T-cell (primary cell): ENCODE measurements at places on chromosomes 6 and 20. TPM values are rescaled to one million over a fixed set of nuclear protein-coding genes. Genes with fewer than 3 reads are reported as not detected.

- H3K27ac ChIP-seq, result no peak overlapping the region
- H3K4me1 ChIP-seq, result peaks cover 6% of the 10 kb centered on the region
- H3K27me3 ChIP-seq, result no peaks in the 10 kb centered on the region
Measured at GRCh38 chr6:134938896-134939295, 11.0 kb downstream of the ALDH8A1 start.

- peak; percentile 48 for DNase-seq
- H3K4me1 ChIP-seq, result peaks cover 15% of the 10 kb centered on the region
- H3K36me3 ChIP-seq, result peaks cover 17% of the 10 kb centered on the region
Measured at GRCh38 chr6:12163149-12163548, 127.0 kb upstream of the EDN1 start.

GRCh38 chr6:31357886-31358285 is 907 bp upstream of the HLA-B start:
- no peak overlapping the region for H3K4me3 ChIP-seq
- H3K27ac ChIP-seq, result peak overlapping the region; percentile 100
- peaks cover 26% of the 10 kb centered on the region for H3K4me1 ChIP-seq
- DNase-seq, result no peak
- H3K36me3 ChIP-seq, result peaks cover 29% of the 10 kb centered on the region

GRCh38 chr6:17904491-17905120 is 82.8 kb downstream of the KIF13A start:
- H3K4me3 ChIP-seq, result no peak overlapping the region
- no peak for DNase-seq
- H3K27ac ChIP-seq, result no peak overlapping the region
- H3K4me1 ChIP-seq, result no peaks in the 10 kb centered on the region
- H3K36me3 ChIP-seq, result no peaks in the 10 kb centered on the region
- H3K27me3 ChIP-seq, result no peaks in the 10 kb centered on the region

The CHRNA4 gene
- not detected for total RNA-seq

GRCh38 chr6:148332088-148332487 is 10.6 kb upstream of the SASH1 start:
- H3K27me3 ChIP-seq, result no peaks in the 10 kb centered on the region
- H3K27ac ChIP-seq, result no peak overlapping the region

- H3K27ac ChIP-seq, result no peak overlapping the region
- H3K4me1 ChIP-seq, result no peaks in the 10 kb centered on the region
- no peak overlapping the region for H3K4me3 ChIP-seq
- no peaks in the 10 kb centered on the region for H3K36me3 ChIP-seq
Measured at GRCh38 chr6:64504503-64504902, 868.9 kb downstream of the PHF3 start.

The BPIFB2 gene
- not detected for total RNA-seq

- H3K36me3 ChIP-seq, result no peaks in the 10 kb centered on the region
- H3K4me3 ChIP-seq, result no peak overlapping the region
- H3K27me3 ChIP-seq, result no peaks in the 10 kb centered on the region
- peaks cover 14% of the 10 kb centered on the region for H3K4me1 ChIP-seq
- no peak overlapping the region for H3K27ac ChIP-seq
- DNase-seq, result no peak
Measured at GRCh38 chr6:149080511-149080910, 237.0 kb upstream of the TAB2 start.

GRCh38 chr6:1042583-1043457 is 269.1 kb upstream of the FOXQ1 start:
- H3K27ac ChIP-seq, result no peak overlapping the region
- peaks cover 29% of the 10 kb centered on the region for H3K27me3 ChIP-seq
- no peaks in the 10 kb centered on the region for H3K4me1 ChIP-seq
- DNase-seq, result no peak
- H3K4me3 ChIP-seq, result no peak overlapping the region
- no peaks in the 10 kb centered on the region for H3K36me3 ChIP-seq

DNA sequence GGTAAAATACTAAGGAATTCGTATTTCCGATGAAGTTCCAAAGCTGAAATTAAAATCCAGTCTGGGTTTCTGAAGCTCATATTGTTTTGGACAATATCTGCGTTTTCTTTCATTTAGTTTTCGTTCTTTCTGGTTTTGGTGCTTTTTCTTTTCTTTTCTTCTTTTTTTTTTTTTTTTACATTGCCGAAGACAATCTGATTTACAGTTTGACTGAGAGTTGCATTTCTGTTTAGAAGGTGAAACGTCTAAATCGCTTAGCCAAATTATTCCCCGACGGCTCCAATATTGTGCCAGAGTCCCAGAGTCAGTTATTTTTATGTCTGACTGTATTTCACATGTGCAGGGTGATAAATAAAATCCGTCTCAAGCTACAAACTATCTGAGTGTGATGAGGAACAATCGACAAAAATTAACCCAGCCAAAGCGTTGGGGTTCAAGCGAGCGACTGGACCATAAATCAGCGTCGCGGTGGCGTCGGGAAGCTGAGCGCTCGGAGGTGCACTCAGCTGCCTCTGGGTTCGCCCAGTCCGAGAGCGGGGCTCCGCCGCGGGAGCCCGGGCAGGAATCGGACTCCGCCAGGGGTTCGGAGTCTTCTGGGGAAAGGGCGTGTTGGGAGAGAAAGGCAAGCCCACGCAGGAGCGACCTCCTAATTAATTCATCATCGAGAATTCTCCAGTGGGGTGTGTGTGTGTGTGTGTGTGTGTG is 8.2 kb upstream of the TBX18 start:
- no peaks in the 10 kb centered on the region for H3K4me1 ChIP-seq
- H3K36me3 ChIP-seq, result no peaks in the 10 kb centered on the region
- H3K4me3 ChIP-seq, result no peak overlapping the region
- H3K27ac ChIP-seq, result no peak overlapping the region
- H3K27me3 ChIP-seq, result peaks cover 38% of the 10 kb centered on the region

The PPP1R16B gene
- 39.7 TPM for total RNA-seq

- no peak overlapping the region for H3K4me3 ChIP-seq
- H3K27me3 ChIP-seq, result no peaks in the 10 kb centered on the region
- no peak for DNase-seq
- no peak overlapping the region for H3K27ac ChIP-seq
- no peaks in the 10 kb centered on the region for H3K4me1 ChIP-seq
Measured at GRCh38 chr20:38145729-38146075, 19.4 kb downstream of the TGM2 start.

- no peak overlapping the region for H3K4me3 ChIP-seq
- H3K4me1 ChIP-seq, result peaks cover 4% of the 10 kb centered on the region
- no peak for DNase-seq
- H3K27me3 ChIP-seq, result no peaks in the 10 kb centered on the region
Measured at GRCh38 chr6:149901444-149902140, 3.7 kb upstream of the RAET1E start.

- H3K4me3 ChIP-seq, result no peak overlapping the region
- no peaks in the 10 kb centered on the region for H3K27me3 ChIP-seq
- no peak for DNase-seq
- H3K4me1 ChIP-seq, result no peaks in the 10 kb centered on the region
- peaks cover 78% of the 10 kb centered on the region for H3K36me3 ChIP-seq
Measured at GRCh38 chr6:161101517-161101916, 109.9 kb downstream of the MAP3K4 start.

- no peaks in the 10 kb centered on the region for H3K4me1 ChIP-seq
- H3K36me3 ChIP-seq, result no peaks in the 10 kb centered on the region
- no peak overlapping the region for H3K4me3 ChIP-seq
- peaks cover 44% of the 10 kb centered on the region for H3K27me3 ChIP-seq
- no peak overlapping the region for H3K27ac ChIP-seq
Measured at GRCh38 chr20:682123-682522, 6.5 kb upstream of the SCRT2 start.

DNA sequence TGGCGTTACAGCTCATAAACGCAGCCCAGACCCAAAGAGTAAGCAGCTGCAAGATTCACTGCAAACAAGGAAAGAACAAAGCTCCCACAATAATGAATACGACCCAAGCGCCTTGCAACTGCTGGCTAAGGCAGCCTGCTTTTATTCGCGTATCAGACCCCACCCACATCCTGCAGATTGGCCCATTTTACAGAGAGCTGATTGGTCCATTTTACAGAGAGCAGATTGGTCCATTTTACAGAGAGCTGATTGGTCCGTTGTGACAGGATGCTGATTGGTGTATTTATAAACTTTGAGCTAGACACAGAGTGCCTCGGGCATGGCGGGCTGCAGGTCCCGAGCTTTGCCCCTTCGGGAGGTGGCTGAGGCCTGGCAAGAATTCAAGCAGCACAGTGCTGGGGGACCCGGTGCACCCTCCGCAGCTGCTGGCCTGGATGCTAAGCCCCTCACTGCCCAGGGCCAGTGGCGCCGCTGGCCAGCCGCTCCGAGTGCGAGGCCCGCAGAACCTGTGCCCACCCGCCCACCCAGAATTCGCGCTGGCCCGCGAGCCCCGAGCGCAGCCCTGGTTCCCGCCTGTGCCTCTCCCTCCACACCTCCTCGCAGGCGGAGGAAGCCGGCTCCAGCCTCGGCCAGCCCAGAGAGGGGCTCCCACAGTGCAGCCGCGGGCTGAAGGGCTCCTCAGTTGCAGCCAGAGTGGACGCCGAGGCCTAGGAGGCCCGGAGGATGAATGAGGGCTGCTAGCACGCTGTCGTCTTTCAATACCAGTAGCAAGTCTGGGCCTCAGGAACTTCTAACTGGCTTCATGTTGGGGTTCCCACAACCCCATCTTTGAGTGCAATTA is 11.2 kb upstream of the RPS10 start:
- H3K4me3 ChIP-seq, result no peak overlapping the region
- no peak overlapping the region for H3K27ac ChIP-seq
- H3K27me3 ChIP-seq, result peaks cover under 1% of the 10 kb centered on the region
- no peaks in the 10 kb centered on the region for H3K4me1 ChIP-seq
- DNase-seq, result no peak

- DNase-seq, result no peak
- no peaks in the 10 kb centered on the region for H3K27me3 ChIP-seq
- H3K36me3 ChIP-seq, result no peaks in the 10 kb centered on the region
Measured at GRCh38 chr6:148231572-148231971, 111.1 kb upstream of the SASH1 start.

DNA sequence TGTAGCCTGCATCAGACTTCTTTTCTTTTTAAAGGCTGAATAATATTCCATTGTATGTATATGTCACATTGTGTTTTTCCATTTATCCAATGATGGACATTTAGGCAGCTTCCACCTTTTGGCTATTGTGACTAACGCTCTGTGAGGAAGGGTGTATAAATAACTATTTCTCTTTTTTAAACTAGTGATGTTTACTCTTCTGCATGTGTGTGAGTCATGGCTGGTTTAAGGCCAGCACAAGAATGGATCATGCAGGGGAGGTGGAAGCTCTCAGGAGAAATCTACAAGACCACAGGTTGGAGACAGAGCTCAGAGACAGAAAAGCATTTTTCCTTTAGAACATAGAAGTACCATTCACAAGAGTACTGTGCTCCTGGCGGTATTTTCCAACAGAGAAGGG is 307.2 kb downstream of the SOX4 start:
- H3K4me1 ChIP-seq, result no peaks in the 10 kb centered on the region
- peaks cover 2% of the 10 kb centered on the region for H3K36me3 ChIP-seq
- H3K27me3 ChIP-seq, result no peaks in the 10 kb centered on the region
- no peak overlapping the region for H3K4me3 ChIP-seq

DNA sequence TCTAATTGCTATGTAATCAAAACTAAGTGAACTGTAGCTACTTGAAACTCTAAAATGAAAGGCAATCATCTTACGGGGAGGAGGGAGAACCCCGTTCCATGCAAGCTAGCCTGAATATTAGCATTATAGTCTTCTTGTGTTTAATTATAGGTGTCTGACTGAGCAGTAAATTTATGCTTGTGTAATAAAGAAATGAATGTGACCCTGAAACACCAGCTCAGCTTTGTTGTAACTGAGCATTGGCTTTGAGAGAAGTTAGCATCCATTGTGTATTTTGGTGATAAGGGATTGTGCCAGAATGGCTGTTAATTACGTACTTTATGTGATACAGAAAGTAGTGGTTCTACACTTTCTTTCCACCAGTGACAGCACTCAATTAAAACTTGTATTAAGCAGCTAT is 86.9 kb downstream of the QKI start:
- H3K4me1 ChIP-seq, result no peaks in the 10 kb centered on the region
- no peaks in the 10 kb centered on the region for H3K36me3 ChIP-seq
- no peak overlapping the region for H3K4me3 ChIP-seq
- no peak overlapping the region for H3K27ac ChIP-seq
- DNase-seq, result no peak
- H3K27me3 ChIP-seq, result no peaks in the 10 kb centered on the region

DNA sequence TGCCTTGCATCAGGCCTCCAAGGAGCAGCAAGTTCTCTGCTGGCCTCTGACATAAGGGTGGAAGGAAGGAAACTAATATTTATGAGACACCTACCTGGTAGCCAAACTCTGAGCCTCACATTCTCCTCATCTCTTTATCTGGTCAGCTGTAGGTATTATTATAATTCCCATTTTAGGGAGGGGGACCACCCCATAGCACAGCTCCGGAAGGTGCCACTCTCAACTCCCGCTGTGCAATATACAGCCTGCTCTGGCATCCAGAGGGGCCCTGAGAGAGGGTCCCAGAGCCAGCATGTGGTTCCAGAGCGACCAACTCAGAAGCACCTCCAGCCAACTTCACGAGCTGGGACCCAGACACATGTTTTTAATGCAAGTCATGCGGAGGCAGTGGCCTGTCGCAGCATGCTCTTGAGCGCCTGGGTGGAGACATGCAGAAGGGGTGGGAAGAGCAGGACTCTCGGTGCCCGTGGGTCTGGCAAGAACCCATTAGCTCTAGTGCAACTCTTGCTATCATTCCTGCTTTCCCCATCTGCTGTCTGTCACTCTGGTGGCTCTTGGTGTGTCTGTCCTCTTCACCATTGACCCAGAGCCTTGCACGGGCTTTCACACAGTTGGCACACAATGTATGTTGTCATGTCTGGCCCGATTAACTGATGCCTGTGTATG is 15.0 kb upstream of the MYMX start:
- no peak overlapping the region for H3K4me3 ChIP-seq
- H3K36me3 ChIP-seq, result no peaks in the 10 kb centered on the region
- no peaks in the 10 kb centered on the region for H3K27me3 ChIP-seq
- H3K4me1 ChIP-seq, result no peaks in the 10 kb centered on the region
- no peak overlapping the region for H3K27ac ChIP-seq
- DNase-seq, result no peak

The C6orf132 gene
- total RNA-seq, result 0.05 TPM

The TASP1 gene
- 18.9 TPM for total RNA-seq

The MAK gene
- 0.23 TPM for total RNA-seq

The PACSIN1 gene
- total RNA-seq, result 0.86 TPM

DNA sequence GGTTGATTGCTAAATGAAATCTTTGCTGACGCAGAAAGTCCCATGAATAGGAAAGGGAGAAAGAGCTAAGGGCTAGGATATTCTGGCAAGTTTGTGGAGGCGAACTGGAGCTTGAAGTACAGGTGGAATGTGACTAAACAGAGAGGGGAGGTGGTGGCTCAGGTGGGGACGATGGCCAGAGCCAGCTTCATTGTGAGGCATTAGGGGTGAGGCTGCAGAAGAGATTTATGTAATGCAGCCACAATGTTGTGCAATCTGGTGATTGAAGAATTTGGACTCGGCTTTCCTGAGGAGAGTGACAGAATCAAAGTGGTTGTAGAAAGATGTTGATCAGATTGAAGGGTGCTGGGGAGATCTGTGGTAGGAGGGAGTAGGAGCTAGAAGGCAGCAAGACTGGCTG is 42.9 kb upstream of the SPACA1 start:
- no peaks in the 10 kb centered on the region for H3K4me1 ChIP-seq
- no peaks in the 10 kb centered on the region for H3K36me3 ChIP-seq
- H3K4me3 ChIP-seq, result no peak overlapping the region
- H3K27me3 ChIP-seq, result no peaks in the 10 kb centered on the region

- DNase-seq, result no peak
- H3K36me3 ChIP-seq, result no peaks in the 10 kb centered on the region
- no peaks in the 10 kb centered on the region for H3K27me3 ChIP-seq
- H3K27ac ChIP-seq, result no peak overlapping the region
Measured at GRCh38 chr6:15480525-15480924, 182.3 kb downstream of the DTNBP1 start.
